ENCODE measurements at places on chromosomes 12 and 14.

GRCh38 chr12:95322326-95322725 is 104.7 kb downstream of the VEZT start:
- no peak for DNase-seq

- no peak for DNase-seq
Observed at GRCh38 chr12:53100466-53101151, 2.7 kb upstream of the SOAT2 start.

GRCh38 chr14:103519837-103520212 is 2.8 kb downstream of the CKB start:
- no peak for DNase-seq

DNA sequence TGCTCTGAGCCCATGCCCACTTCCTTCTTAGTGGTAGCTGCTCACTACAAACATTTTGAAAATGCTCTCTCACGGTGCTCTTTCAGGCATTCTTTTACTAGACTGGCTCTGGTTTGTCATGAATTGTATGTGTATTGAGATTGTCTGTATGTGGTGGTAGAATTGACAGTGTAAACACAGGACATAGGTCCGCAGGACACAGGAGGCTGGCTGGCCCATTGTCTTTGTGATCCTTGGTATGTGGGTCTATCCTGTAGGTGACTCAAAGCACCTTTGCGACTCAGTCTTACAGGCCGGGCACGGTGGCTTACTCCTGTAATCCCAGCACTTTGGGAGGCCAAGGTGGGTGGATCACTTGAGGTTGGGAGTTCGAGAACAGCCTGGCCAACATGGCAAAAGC is 250.9 kb downstream of the C12orf75 start:
- DNase-seq: no peak

- DNase-seq: no peak
Observed at GRCh38 chr14:32764131-32764530, 174.5 kb upstream of the NPAS3 start.

DNA sequence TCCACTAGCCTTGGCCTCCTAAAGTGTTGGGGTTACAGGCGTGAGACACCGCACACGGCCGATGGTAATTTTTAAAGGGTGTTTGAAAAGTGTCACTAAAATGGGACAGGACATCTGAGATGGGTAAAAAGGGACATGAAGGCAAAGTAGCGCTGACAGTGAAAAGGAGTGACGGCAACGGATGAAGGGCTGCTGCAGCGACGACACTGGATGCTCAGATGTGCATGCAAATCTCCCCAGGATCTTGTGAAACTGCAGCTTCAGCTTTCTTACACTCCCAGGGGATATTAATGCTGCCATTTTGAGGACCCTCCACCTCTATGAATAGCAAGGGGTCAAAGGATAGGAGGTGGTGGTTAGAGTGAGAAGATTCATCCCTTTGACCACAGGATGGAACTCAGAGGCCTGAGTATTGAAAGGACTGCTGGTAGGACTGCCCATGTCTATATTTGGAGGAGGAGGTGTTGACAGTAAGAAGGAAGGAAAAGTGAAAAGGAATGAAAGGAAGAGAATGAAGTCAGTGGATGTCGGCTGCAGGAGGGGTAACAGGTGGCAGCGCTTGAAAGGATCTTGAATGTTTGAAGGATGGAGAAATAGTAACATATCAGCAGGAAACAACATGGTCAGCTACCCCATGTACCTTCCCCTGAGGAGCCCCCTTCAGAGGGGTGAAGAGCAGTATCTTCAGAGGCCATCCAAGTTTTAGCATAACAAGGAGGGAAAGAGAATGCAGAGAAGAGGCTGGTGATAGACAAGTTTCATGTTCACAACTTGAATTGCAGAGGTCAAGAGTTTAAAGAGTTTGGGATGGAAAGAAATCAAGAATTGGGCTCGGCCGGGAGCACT is 37.1 kb downstream of the CLIP1 start:
- DNase-seq: no peak

GRCh38 chr14:75917946-75918335 is 63.9 kb downstream of the TGFB3 start:
- no peak for DNase-seq

DNA sequence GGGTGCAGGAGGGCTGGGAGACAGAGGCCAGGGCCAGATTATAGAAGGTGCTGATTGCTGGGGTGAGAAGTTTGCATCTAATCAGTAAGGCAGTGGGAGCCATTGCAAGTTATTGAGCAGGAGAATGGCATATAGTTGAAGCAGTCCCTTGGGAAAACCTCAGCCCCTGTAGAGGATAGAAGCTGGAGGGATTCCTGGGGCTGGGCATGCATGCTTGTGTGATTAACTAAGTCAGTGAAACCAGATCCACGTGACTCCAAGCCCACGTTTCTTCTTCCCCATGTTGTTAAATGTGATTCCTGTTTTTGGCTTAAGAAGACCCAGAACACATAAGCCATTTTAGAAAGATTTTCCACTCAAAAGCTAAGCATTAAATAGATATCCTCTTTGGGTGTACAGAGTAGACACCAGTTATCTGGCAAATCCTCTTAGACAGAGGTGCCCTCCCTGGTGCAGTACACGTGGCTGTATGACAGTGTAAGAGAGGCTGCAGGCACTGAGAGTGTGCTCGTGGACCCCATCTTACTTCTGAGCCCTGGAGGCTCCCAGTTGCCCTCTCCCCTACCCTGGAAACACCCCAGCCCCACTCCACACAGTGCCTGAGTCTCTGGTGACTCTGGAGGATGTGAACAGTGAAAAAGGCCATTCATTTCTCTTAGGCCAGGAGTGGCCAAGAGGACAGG is 3.2 kb downstream of the C14orf132 start:
- DNase-seq: no peak

All from effector CD8-positive, alpha-beta T cell (primary cell).